ENCODE measurements at places on chromosomes 3 and 15.

DNA sequence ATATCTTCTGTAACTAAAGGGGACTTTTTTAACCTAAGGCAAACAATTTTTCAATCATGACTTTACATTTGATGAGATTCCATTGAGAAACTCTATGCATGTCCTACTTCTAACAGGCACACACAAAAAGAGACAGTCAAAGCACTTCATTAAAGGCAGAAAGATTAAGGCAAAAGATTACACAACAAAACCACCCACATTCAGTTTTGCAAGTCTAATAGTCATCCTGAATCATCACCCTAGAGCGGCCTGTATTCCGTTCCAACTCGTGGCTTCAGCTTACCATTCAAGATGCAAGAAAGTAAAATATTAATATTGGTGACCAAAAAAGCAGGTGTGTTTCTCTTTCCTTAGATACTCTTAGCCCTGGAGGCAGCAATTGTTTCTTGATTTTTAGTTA, 205.9 kb downstream of the P3H2 start:
- no peak overlapping the region for H3K4me3 ChIP-seq
- no peak for DNase-seq
- no peak overlapping the region for H3K27ac ChIP-seq

GRCh38 chr3:108218811-108219210, 3.4 kb downstream of the IFT57 start:
- no peak for DNase-seq
- H3K4me1 ChIP-seq: peaks cover 49% of the 10 kb centered on the region
- H3K36me3 ChIP-seq: no peaks in the 10 kb centered on the region
- H3K4me3 ChIP-seq: no peak overlapping the region
- no peak overlapping the region for H3K27ac ChIP-seq

DNA sequence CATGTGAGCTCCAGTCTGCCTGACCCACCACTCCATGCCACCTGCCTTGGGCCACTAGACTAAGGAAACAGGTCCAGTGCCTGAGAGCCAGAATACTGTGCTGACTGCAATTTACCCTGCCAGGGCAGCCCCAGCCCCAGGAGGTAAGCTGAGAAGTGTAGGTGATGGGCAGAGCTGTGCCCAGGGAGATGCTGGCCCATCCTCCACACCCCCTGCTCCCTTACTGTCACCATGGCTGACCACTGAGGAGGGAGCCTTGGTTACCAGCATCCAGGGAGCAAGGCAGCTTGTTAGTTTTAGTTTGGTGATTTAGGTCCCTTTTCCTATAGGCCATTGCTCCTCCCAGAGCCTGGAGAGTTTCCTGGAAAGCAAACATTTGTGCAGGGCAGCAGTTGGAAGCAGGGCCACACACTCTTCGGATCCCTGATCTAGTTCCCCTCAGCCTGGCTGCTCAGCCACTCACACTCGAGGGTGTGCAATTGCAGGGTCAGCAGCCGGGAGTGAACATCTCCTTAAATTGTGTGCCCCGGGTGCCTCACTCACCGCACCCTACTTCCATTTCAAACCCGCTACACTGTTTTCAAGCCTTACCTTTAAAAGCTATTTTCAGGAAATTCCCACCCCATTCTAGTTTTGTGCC, 2.0 kb downstream of the GALNT15 start:
- peaks cover 11% of the 10 kb centered on the region for H3K4me1 ChIP-seq
- DNase-seq: no peak
- H3K36me3 ChIP-seq: no peaks in the 10 kb centered on the region
- no peaks in the 10 kb centered on the region for H3K27me3 ChIP-seq
- H3K27ac ChIP-seq: peak overlapping the region; percentile 64
- peak overlapping the region; percentile 65 for H3K4me3 ChIP-seq

- H3K27me3 ChIP-seq: no peaks in the 10 kb centered on the region
- H3K36me3 ChIP-seq: no peaks in the 10 kb centered on the region
- H3K4me1 ChIP-seq: peaks cover 10% of the 10 kb centered on the region
- DNase-seq: no peak
Observed at GRCh38 chr3:4846543-4846942, 132.7 kb upstream of the BHLHE40 start.

DNA sequence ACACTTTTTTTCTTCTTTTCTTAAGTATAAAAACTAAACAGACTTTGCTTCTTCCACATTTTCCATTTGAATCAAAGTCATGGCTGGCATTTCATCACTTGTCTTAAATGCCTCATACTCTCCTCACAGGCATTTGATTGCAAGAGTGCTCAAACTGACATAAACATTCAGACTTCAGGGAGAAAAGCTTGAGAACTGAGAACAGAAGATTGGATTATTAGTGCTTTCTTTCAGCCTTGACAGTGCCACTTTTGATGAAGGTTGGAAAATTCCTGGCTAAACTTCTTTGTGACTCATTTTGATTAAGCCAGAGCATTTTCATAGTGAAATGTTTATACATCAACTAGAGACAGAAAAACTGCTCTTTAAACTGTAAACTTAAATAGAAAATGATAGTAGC, 544.4 kb downstream of the DIPK2A start:
- no peaks in the 10 kb centered on the region for H3K4me1 ChIP-seq
- no peaks in the 10 kb centered on the region for H3K36me3 ChIP-seq
- no peaks in the 10 kb centered on the region for H3K27me3 ChIP-seq
- no peak for DNase-seq

DNA sequence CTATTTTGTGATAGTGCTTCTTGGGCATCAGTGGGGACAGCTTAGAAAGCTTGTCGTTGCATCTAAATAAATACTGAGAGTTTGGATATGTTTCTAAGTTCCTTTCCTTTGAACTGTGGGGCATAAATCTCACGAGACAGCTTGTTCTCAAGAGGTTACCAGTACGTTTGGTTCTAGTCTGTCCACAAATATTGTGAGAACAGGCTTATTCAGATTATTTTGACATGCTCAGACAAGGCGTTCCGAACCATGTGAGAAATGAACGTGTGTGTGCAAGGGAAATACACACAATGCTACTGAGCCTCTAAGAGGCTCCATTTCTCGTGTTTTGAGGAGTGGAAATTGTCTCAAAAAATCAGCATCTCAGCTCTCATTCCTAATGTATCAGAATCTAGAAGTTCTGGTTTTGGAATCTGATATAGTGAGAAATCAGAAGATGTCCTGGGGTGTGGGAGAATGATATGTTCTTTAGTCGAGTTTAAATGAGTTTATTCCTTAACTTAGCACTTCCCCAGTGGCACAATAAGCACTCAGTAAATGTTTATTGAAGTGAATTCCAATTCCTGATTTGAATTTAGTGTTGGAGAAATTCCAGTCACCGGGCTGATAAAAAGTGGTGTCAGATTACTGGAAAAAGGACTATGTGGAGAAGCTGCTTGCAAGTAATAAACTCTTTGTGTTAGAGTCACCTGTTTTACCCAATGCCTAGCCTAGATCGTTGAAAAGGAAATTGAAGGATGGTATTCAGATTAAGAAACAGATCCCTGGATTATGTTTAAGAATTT, 481.5 kb downstream of the LPP start:
- H3K4me1 ChIP-seq: peaks cover 37% of the 10 kb centered on the region
- no peak for DNase-seq
- H3K4me3 ChIP-seq: no peak overlapping the region
- H3K27ac ChIP-seq: peak overlapping the region; percentile 23

DNA sequence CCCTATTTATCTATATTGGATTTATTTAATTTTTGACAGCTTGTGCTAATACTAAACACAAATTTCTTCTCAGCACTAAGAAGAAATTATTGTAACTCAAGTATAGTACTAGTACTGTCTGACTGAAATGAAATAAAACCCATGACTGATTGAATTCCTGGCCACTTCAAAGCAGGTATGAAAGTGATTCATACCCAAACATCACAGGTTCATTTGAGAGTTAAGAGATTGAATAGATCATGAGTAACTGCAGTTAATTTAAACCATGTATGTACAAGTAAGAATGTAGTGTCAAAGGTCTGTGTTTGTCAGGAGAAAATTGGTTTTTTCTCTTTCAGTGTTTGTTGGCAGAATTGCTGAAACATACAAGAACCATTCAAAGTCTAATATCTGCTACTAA, 332.0 kb upstream of the GRM7 start:
- no peaks in the 10 kb centered on the region for H3K4me1 ChIP-seq
- no peaks in the 10 kb centered on the region for H3K27me3 ChIP-seq
- H3K27ac ChIP-seq: no peak overlapping the region
- DNase-seq: no peak

DNA sequence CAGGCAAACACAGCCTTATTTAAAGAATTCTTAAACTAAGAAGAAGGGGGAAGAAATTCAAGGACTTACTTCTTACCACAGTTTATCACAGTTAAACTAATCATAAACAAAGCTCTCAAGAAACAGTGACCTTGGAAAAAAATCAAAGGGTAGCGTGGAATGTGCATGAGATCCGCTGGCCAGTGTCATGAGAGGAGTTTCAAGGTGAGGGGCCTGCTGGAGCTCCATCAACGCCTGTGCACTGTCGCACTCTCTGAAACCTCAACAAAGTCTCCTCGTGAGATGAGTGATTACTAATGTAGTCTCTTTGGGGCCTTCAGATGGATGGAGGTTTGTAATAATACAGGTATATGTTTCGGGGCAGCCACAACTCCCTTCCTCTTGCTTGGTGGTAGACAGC, 28.4 kb upstream of the PRICKLE2 start:
- H3K27ac ChIP-seq: no peak overlapping the region
- peaks cover 11% of the 10 kb centered on the region for H3K4me1 ChIP-seq
- H3K36me3 ChIP-seq: no peaks in the 10 kb centered on the region
- no peaks in the 10 kb centered on the region for H3K27me3 ChIP-seq
- no peak for DNase-seq

- no peak overlapping the region for H3K27ac ChIP-seq
- no peak overlapping the region for H3K4me3 ChIP-seq
- H3K27me3 ChIP-seq: no peaks in the 10 kb centered on the region
- DNase-seq: no peak
Observed at GRCh38 chr15:38588672-38589071, 24.1 kb upstream of the RASGRP1 start.

DNA sequence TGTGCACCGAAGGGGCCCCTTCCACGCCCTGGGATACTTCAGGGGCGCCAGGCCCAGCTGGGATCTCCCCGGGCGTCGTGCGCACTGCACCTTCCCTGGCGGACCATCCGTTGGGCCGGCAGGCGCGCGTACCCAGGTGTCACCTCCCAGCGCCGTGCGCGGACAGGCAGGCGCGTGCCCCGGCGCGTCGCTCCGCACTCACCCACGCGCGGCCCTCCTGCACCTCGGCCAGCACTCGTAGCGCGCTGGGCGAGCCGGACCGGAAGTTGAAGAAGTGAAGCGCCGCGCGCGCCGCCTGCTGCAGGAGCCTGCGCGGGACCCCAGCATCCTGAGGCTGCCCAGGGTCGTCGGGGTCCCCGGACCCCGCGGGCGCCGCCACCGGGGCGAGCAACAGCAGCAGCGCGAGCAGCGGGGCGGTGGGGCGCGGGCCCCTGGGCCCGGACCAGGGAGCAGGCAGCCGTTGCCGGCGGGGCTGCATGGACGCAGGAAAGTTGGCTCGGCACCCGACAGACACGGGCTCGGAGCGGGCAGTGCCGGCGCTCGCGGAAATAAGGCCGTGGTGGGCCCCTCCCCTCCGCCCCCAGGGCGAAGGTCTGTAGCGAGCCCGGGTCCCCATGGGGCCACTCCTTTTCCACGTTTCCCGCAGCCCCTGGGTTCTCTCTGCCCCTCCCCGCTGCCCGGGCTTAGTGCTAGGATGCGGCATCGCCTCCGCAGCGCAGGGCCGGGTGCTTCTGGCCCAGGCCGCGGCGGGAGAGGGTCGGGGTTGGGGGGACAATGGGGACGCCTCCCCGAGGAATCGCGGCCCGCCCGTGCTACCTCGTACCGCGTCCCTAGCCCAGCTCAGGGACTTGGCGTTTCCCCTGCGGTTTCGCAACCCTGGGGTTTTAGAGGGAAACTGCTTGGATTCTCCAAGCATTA, at the start of gene RARRES1:
TSS of gene RARRES1 (minus strand) at position 520 of the 918 bp plus-strand sequence. CDS start at position 478, 42 bp downstream.
- DNase-seq: no peak
- H3K27me3 ChIP-seq: no peaks in the 10 kb centered on the region
- H3K27ac ChIP-seq: peak within 1 kb of the TSS; percentile 72
- no peaks in the 10 kb centered on the region for H3K36me3 ChIP-seq

DNA sequence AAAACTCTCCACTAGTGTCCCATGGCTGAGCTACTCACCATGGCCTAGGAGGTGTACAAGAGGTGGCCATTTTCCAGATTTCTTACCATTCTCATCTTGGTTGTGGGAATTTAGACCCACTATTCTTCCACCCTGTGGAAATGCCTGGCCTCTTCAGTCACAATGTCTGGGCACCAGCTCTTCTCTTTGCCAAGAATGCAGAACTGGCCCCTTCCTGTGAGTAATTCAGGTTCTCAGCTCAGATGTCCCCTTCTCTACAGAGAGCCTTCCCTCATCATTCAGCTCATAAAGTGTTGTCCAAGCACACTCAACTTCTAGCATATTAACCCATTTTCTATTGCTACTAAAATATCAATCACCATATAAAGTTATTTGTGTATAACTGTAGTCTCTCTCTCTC, 575.5 kb upstream of the KCNMB2 start:
- H3K4me1 ChIP-seq: no peaks in the 10 kb centered on the region
- H3K36me3 ChIP-seq: no peaks in the 10 kb centered on the region
- no peak overlapping the region for H3K27ac ChIP-seq
- no peak overlapping the region for H3K4me3 ChIP-seq
- no peak for DNase-seq

DNA sequence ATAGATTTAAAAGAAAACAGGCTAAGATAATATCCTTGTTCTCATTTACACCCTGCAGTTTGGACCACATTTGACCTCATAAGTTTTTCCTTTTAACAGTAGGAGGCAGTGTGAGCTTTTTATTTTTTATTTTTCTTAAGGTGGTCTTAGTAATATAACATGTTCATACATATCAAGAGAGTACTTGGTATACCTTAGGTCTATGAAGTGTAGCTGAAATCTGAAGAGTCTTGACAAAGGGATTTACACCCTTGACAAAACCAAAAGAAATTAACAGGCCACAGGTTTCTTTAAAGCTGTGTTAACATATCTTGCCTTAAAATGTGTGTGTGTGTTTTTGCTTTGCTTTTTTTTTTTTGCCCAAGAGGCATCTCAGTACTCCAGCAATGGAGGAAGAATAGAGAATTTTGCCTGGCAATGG, 3.2 kb downstream of the RAP2B start:
- no peaks in the 10 kb centered on the region for H3K27me3 ChIP-seq
- DNase-seq: no peak
- H3K4me1 ChIP-seq: peaks cover 37% of the 10 kb centered on the region
- peaks cover 3% of the 10 kb centered on the region for H3K36me3 ChIP-seq

DNA sequence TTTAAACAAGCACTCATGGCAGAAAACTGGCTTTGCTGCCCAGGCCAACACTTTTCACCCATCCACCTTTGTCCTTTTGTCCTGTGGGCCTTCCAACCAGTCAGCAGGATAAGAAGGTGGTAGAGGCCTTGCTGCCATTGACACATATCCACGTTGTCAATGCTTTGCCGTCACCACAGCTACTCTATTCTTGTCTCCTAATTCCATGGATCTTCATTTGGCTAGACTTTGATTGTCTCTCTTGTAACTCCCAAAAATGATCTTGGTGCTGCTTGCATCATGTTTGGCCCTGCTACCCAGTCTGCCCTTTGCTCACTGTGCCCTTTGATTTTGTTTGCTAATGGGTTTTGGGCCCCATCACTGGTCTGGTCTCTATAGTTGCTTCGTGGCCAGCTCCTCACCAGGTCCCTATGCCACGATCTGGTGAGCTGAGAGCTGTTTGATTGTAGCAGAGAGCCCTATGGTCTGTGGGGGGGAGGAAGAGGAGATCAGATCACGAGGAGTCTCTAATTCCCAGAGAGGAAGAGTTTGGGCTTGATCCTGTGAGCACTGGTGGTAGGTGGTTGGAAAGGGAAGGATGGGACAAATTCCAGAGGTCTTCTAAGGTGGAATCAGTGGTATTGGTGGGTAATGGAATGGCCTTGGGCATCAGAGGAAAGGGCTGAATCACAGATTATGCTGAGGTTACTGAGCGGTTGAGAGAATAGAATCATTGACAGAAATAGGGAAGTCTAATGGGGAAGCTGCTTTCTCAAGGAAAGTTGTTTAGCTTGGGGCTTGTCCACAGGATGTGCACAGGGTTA, 40.3 kb downstream of the ABHD2 start:
- no peaks in the 10 kb centered on the region for H3K27me3 ChIP-seq
- no peak overlapping the region for H3K4me3 ChIP-seq
- no peak for DNase-seq
- H3K27ac ChIP-seq: peak overlapping the region; percentile 63

All from thoracic aorta (tissue), 2 donors.